A549 treated with DMSO at 1 μM for 4 hours (cell line): ENCODE measurements at places on chromosomes 6 and 20. TPM values are rescaled to one million over a fixed set of nuclear protein-coding genes. Genes with fewer than 3 reads are reported as not detected.

Gene TTK
- 18.7 to 23.7 TPM (median 21.9 TPM) in 5 replicates for total RNA-seq

Gene ASIP
- total RNA-seq, result not detected in 5 replicates

Gene IPCEF1
- total RNA-seq, result 0.02 to 0.03 TPM in 2 of 5 replicates, not detected in the others

Gene SYS1
- 28.1 to 35.6 TPM (median 34.4 TPM) in 5 replicates for total RNA-seq

Gene PRICKLE4
- total RNA-seq, result 0.23 to 0.85 TPM (median 0.60 TPM) in 4 of 5 replicates, not detected in the other

Gene PPP1R14C
- 0.53 to 1.4 TPM (median 0.78 TPM) in 5 replicates for total RNA-seq

Gene RAET1L
- 0.18 to 0.58 TPM (median 0.36 TPM) in 5 replicates for total RNA-seq

Gene CFAP206
- 0.47 to 0.93 TPM (median 0.56 TPM) in 5 replicates for total RNA-seq

Gene C6orf47
- 10.9 to 13.1 TPM (median 12.1 TPM) in 5 replicates for total RNA-seq

Gene PGC
- total RNA-seq, result not detected in 5 replicates

Gene GRM4
- 0.09 to 0.21 TPM (median 0.10 TPM) in 4 of 5 replicates, not detected in the other for total RNA-seq

Gene ERVFRD-1
- total RNA-seq, result not detected in 5 replicates
